ENCODE measurements at places on chromosomes 16 and 17.

- DNase-seq, result no peak
Observed at GRCh38 chr16:50502616-50503011, 45.6 kb upstream of the NKD1 start.

- DNase-seq, result peak; percentile 1
Observed at GRCh38 chr17:10875984-10876555, 38.2 kb upstream of the PIRT start.

DNA sequence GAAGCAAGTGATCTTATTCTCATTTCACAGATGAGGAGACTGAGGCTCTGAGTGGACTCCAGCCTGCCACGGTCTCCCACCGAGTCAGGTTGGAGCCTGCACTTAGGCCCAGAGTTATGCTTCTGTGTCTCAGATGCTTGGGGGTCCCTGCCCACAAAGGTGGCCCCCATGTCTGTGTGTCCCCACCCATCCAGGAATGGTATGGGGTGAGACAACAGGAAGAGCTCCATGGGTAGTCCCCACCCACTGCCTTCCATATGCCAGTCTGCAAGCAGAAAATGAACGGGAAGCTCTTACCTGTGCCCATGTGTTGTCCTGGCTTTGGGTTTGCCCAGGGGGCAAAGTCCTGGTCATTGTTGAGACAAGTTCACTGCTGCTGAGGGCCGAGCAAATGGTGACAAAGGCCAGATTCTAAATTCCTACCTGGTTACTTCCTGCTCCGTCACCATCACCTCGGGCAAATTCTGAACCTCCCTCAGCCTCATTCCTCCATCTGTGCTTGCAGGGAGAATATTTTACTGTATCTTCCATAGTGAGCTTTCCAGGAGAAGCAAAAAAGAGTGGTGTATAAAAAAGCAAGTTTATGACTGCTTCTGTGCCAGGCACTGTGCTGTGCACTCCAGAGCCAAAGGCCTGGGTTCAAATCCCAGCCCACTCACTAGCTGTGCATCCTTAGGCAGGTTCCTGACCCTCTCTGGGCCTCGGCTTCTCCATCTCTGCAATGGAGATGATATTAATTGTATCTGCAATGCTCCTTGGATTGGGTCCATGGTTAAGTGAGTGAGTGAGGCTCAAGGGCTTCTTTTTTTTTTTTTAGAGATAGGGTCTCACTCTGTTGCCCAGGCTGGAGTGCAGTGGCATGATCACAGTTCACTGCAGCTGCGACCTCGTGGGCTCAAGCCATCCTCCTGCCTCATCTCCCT, 9.3 kb downstream of the IL4R start:
- DNase-seq, result no peak

DNA sequence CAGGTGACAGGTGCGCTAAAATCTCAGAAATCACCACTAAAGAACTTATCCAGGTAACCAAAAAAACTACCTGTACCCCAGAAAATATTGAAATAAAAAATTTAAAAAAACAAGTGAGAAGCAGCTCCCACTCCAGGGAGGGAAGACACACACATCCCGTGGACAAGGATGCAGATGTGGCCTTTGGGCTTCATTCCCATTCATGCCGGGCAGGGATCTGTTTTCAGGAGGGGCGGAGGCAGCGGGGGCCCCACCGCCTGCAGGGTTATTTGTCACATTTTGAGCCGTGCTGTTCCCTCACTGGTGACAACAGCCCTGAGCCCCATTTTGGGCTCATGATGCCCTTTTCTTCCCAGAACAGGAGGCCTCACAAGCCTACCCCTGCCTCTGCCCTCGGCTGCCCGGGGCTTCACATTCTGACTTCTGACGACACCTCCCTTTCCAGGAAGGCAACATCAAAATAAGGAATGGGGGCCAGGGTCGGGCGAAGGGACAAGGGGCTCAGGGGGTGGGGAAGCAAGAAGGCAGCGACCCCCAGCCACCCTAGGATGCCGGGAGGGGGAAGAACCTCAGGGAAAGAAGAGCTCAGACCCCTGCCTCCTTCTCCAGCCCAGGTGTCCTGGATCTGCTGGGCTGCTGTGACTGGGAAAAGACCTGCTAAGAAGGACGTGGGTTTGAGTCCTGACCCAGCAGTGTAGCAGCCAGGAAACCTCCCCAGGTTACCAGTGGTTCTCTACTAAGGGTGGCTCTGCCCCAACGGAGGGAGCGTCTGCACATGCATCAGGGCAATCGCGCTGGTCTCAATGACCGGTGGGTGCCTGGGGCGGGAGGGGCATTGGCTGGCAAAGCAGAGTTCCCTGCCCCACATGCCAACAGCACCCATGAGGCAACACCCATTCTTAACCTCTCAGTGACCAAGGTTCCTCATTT, 2.3 kb upstream of the CD79B start:
- DNase-seq, result no peak

DNA sequence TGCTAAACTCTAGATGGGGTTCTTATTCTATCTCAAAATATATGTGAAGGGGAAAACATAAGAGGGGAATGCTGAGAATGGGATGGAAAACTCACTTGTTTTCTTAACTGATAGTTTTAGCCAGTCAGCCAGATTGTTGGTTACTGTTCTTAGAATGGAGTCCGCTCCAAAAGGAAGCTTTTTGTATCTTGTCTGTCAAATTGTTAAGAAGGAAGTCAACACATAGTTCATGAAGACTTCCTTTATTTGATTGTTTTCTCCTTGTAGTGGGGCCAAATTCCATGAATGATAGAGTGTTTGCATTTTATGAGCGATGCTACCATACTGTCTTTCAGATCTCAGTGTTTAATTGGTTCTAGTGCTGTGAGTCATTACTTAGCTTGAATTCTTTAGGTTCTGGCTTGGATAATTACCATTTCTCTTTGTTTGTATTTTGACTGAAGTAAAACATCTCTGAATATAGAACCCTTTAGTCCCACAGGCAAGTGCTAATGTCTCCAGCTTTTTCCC, 98.3 kb upstream of the GOT2 start:
- DNase-seq, result no peak

- DNase-seq, result no peak
Observed at GRCh38 chr16:28241924-28242323, 30.2 kb upstream of the XPO6 start.

DNA sequence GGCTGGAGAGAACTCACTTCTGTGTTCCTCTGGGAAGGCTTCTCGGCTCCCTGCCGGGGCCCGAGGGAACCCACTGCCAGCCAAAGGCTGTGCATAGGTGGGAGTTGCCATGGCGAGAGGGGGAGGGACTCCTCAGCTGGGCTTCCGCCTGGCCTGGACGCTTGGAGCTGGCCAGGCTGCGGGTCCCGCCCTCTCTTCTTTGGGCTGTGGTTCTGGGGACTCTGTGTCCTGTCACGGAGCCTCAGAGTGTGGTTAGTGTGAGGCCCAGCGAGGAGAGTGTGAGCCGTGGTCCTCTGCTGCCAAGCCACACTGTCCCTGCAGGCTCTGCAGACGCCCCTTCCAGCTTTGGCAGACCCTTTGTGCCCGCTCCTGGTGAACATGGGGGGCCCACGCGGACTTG, 123.1 kb downstream of the OR1D5 start:
- no peak for DNase-seq

DNA sequence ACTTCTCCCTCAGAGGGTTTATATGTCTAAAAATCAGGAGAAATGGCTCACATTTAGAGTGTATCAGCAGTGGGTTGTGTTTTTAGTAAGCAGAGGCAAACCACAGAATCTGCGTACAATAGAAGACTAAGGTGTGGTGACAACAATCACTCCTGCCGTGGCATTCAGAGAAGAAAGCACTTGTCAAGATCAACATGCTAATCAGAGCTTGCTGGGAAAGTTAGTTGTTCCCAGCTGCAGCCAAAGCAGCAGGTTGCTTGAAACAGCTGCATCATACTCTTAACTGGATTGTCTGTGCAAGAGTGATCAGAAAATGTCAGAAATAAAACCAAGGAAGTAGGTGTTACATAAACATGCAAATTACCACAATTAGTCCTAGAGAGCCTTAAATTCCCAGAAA, 616.4 kb downstream of the CDH8 start:
- no peak for DNase-seq

DNA sequence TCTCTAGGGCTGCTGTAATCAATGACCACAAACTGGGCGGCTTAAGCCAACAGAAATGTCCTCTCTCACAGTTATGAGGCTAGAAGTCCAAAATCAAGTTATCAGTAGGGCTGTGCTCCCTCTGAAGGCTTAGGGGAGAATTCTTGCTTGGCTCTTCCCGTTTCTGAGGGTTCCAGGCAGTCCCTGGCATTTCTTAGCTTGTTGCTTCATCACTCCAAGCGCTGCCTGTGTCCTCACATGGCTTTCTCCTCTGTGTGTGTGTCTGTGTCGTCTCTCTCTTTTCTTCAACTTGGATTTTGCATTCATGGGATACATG, 13.7 kb upstream of the CDC42EP4 start:
- no peak for DNase-seq

DNA sequence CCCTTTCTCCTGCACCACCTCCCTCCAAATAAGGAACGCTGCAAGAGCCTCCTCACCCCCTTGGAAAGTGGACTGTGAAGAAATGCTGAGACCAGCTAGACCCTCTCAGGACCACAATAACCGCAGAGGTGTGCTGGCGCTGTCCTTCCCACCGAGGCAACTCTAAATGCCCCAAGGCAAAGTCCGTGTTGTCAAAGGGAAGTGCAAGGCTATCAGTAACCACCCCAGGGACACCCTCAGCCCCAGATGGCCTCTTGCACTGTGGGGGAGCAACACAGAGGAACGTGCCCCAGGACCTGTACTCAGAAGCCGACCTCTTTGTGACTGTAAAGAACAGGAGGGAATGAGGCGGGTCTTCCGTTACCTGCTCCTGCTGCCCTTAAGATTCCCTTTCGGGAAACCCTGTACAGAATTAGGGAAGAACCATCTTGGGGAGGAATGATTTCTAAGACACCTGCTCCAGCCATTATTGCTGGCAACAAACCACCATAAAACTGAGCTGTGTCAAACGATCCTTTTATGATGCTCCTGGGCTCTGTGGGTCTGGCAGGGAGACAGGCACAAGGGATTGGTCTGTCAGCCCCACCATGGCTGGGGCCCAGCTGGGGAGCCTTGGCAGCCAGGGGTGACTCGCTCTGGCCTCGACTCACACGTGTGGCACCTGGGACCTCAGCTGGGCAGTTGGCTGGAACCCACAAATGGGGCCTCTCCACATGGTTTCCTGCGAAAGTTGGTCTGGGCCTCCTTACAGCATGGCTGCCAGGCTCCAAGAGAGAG, 14.6 kb upstream of the MED9 start:
- no peak for DNase-seq

GRCh38 chr16:71572497-71573116, 4.3 kb downstream of the TAT start:
- no peak for DNase-seq

- no peak for DNase-seq
Observed at GRCh38 chr17:82097184-82097918, 685 bp downstream of the FASN start.

GRCh38 chr17:29595943-29596774, 3.2 kb downstream of the ANKRD13B start:
- DNase-seq, result no peak

DNA sequence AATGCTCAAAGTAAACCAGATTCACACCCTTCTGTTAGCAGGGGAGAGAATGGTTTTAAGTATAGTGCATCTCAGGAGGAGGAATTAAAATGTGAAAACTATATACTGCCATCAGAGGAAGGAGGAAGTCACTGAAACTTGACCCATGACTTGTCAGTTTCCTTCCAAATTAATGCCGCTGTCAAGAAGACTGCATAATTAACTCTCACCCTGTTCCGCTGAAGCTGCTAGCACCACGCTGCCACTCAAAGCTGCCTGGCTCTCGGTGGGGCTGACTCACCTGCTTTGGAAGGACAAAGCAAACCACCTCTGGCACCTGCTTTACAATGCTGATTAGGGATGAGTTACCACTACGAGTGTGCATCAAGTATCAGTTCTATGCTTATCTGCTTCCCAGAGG, 37.8 kb upstream of the ULK2 start:
- DNase-seq, result no peak

DNA sequence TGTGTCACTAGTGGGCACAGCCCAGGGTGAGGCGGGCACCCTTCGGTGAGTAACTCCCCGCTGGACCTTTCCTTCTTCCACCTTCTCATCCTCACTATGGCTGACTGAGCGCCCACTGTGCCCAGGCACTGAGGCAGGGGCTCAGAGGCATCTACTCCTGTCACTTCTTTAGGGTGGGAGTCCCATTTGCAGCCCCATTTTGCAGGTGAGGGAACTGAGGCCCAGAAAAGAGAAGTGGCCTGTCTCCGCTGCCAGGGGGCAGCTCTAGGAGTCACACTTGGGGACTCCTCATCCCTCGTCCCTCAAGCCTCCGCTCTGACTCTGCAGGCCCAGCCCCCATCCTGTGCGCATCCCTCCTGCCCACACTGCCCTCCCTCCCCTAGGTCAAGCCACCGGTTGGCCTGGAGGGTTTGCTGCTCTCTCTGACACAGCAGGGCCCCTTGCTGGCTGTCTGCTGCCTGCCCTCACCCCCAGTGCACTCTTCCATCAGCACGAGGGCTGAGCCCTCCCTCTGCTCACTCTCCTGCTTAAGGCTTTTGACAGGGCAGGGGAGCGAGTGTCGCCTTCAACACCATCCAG, 62.4 kb downstream of the CNGB1 start:
- DNase-seq, result no peak

DNA sequence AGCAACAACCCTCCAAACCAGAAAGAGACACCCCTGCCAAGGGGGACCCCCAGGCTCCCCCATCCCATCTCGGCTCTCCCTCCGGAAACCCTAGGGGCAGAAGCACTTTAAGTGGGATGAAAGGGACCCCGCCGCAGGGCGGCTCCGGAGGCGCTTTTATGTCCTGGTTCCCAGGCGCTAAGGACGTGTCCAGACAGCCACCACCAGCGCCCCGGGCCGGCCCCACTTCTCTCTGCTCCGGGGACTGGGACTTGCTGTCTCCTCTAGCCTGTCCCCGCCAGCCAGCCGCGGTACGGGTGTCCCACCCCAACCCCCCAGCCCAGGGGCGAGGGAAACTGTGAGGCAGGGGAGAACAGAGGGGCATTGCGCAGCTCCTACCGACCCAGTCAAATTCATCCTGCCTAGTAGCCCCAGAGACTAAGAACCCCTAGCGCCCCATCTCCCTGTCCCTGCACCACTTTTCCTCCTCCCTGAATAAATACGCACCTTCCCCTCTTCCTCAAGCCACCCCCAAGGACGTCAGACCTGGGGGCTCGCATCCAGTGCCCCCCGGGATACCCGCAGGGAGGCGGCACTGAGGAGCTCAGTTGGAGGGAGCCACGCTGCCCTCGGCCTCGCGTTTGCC, 4.1 kb downstream of the SP6 start:
- DNase-seq, result no peak

DNA sequence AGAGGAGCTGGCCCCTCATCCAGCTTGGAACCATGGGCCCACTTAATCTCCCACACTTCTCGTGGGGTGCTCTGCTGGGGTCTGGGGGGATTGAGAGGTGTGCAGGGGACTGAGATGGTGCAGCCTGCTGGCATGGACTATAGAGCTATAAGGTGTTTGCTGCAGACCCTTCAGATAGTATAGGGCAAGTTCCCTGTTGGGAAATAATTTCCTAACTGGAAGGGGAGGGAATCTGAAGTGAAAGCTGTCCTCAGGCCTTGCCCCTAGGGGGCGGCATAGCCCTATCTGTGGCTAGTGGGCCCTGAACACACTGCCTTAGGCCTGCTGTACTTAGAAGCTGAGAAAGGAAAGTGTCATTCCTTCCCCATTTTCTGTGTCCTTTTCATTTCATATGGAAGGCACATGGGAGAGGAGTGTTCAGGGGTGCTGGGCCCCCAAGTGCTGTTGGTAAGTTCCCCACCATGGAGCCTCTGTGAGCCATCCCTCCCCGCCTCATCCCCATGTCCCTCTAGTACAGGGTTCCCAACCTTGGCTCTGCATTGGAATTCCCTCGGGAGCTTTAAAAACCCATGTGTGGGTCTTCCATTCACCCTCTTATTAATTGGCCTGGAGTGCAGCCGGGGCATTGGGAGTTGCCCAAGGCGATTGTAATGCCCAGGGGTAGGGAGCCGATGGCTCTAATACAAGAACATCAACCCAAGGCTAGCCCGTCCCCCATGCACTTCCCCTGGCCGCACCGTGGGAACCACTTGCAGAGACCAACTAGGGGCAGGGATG, 19.7 kb downstream of the GOSR2 start:
- DNase-seq, result no peak
